ENCODE measurements at places on chromosomes 16 and 17. TPM values are rescaled to one million over a fixed set of nuclear protein-coding genes. Genes with fewer than 3 reads are reported as not detected.

TNFSF13 gene
- 0.26 TPM for total RNA-seq

NPIPA7 gene
- 0.25 TPM for total RNA-seq

HID1 gene
- total RNA-seq = 48.5 TPM

KLHL11 gene
- 30.0 TPM for total RNA-seq

CCL18 gene
- not detected for total RNA-seq

TP53TG3 gene
- total RNA-seq = not detected

RNU2-1 gene
- not detected for total RNA-seq

PRR15L gene
- total RNA-seq = not detected

IRX3 gene
- 0.63 TPM for total RNA-seq

C1QL1 gene
- total RNA-seq = 0.13 TPM

SSTR5 gene
- 0.38 TPM for total RNA-seq

ZG16 gene
- not detected for total RNA-seq

OSGIN1 gene
- total RNA-seq = 0.77 TPM

CA7 gene
- total RNA-seq = not detected

SHISA9 gene
- under 0.01 TPM for total RNA-seq

SPOP gene
- 121 TPM for total RNA-seq

FBXL16 gene
- under 0.01 TPM for total RNA-seq

CNTNAP1 gene
- total RNA-seq = 11.5 TPM

SNX20 gene
- total RNA-seq = 0.13 TPM

CES5A gene
- total RNA-seq = not detected

PRDM7 gene
- total RNA-seq = not detected

TBC1D16 gene
- 29.1 TPM for total RNA-seq

SOST gene
- total RNA-seq = not detected

ASPA gene
- not detected for total RNA-seq

ETV4 gene
- total RNA-seq = 7.2 TPM

CYLD gene
- 21.8 TPM for total RNA-seq

TMIGD1 gene
- total RNA-seq = not detected

SLC6A2 gene
- not detected for total RNA-seq

SYCE1L gene
- total RNA-seq = 1.6 TPM

CACNA1G gene
- total RNA-seq = not detected

CDK3 gene
- total RNA-seq = 0.13 TPM

NAT9 gene
- total RNA-seq = 31.4 TPM

RMI2 gene
- 6.7 TPM for total RNA-seq

VAMP2 gene
- 3.1 TPM for total RNA-seq

KRTAP16-1 gene
- total RNA-seq = not detected

Data from dermis microvascular lymphatic vessel endothelial cell (primary cell).